C1 segment of cervical spinal cord (tissue), 14 donors: ENCODE measurements at places on chromosomes 12 and 14.

DNA sequence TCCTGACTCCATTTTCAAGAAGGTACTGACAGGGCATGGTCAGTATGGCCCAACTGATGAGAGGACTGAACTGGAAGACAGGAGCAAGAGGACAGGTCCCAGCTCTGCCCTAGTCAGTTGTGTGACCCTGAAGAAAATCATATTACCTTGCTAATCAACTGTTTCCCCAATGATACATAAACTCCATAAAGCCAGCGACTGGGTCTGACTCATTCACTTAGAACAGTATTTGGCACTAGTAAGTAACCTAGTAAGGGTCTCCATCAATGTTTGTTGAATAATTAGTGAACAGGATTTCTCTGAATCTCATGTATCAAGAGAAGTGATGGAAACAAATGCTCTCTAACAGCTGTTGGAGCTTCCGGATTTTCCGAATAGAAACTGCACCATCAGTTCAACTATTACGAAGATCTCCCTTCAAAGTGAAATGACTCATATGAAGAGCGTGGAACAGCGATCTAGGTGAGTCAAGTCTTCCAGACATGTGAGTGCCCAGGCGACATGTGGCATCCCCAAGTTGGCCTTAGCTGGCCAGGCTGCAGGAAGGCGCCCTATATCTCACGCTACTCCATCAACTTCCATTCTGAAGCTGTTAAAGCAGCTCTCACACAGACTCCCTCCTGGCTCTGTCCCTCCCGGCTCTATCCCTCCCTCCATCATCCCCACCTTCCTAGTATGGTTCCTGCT, 94.5 kb downstream of the TTC7B start:
- DNase-seq: no peak

- no peak for DNase-seq
Observed at GRCh38 chr12:108507971-108508642, 7.0 kb upstream of the FICD start.

- DNase-seq: no peak
Observed at GRCh38 chr12:88876857-88877256, 296.6 kb upstream of the KITLG start.

DNA sequence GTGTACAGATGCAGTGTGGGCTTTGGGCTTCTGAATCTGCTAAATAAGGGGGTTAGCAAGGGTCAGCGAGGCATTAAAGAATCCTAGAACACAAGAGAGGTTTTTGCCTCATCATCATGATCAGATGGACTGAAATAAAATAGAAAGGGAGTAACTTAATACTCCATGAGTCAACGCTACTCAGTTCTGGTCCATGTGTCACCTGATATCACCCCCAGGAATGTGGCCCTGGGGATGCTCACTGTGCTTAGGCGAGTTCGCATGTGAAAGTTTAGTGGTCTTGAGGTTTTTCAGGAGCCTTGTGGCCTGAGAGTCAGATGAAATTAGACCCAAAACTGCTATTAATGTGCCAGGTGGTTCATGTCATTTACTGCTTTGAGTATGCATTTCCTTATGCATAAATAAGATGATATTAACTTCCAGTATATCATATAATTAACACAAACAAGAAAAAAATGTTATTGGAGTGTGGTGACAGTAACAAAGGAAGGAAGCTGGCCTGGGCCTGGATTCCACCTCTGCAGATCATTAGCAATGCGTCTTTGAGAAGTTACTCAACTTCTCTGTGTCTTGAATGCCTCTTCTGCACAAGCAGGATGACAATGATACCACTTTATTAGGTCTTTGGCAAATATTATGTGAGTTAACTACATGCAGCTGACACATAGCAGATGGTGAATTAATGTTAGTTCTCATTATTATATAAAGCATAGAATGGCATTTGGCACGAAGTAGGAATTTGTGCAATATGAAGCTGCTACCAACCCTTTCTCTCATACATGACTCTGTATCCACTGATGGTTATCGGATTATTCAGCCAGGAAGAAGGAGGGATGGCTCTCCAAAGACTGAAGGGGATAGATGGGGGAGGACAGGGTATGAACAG, 1272.6 kb downstream of the AACS start:
- DNase-seq: no peak

DNA sequence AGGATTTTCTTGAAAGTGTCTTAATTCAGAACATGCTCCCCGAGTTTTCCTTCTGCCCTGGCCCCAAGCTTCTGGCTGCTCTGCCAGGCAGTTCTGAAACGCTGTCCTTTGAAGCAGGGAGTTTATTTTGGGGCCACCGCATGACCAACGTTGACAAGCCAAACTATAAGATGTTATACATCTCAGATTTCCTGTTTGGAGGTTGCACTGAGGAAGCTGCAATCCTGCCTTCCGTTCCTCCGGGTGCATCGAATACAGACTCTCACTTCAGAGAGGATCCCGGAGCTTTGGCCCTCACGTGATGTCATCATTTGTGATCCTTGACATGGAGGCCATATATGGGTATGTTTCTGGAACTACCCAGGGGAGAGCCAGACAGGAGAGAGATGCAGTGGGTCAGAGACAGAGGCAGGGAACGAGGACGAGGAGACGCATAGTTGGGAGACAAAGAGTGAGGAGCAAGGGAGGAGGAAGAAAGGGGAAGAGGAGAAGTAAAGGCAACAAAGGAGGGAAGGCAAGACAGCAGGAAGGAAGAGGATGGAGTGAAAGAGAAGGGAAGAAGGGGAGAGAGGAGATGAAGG, at the start of gene ASB2:
Gene ASB2 (minus strand): TSS at position 94 of the 581 bp plus-strand sequence. CDS start 12,031 bp downstream, outside the sequence.
- no peak for DNase-seq

GRCh38 chr12:25594376-25594775, 41.3 kb upstream of the LMNTD1 start:
- no peak for DNase-seq

DNA sequence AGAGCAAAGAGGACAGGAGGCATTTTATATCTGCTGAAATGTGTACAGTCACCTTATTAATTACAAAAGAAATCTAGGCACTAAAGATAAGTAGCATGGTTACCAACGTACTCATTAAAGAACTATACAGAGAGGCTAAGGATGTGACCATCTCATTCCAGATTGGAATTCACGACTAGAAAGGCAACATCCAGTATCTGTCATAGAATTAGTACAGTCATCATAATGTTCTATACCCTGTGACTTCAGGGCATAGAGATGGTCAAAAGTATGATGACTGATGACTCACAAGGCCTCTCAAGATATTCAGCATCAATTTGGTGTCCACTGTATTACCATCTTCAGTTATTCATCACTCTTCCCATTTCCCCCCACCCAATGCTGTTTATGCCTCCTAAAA, 144.0 kb upstream of the PLEKHG7 start:
- DNase-seq: no peak

- DNase-seq: no peak
Observed at GRCh38 chr12:117684471-117684870, 284.3 kb downstream of the KSR2 start.

GRCh38 chr14:63039866-63040265, 5.4 kb downstream of the KCNH5 start:
- DNase-seq: no peak

- no peak for DNase-seq
Observed at GRCh38 chr12:6049992-6050391, 74.5 kb downstream of the VWF start.

DNA sequence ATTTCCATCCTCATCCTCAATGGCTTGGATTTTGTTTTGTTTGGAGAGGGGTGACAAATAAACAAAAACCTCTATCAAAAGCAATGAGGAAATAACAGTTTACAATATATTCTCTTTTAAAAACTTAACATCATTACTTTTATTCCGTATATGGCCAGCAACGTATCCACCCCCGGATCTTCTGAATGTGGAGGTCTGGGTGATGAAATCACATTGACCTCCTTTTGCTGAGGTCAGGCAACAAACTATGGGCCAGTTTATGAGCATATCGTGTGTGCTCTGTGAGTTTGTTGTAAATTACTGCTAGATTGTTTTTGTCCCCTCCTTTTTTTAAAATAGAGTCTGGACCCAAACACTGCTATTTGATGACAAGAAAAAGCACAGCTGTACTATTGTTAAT, 178.1 kb downstream of the BCAT1 start:
- DNase-seq: no peak

GRCh38 chr12:113195598-113195997, 10.1 kb downstream of the RITA1 start:
- no peak for DNase-seq

DNA sequence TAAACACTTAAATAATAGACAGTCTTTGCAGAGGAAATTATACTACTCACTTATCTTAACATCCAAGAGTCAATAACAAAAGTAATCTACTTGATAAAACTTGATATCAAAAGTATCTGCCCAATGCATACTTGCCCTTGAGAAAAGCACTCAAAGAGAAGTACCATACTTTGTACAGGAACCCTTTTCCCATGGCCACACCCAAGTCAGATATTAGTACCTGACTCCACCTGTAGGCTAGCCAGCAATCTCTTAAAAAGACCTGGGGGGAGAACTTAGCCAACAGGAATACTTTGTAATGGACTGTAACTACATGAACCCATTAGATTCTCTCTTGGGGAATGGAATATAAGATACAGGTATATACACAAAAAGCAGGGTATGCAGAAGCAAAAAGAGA, 99.6 kb upstream of the HECTD1 start:
- DNase-seq: no peak

GRCh38 chr14:49319810-49320209, 266.4 kb downstream of the RPS29 start:
- DNase-seq: no peak

DNA sequence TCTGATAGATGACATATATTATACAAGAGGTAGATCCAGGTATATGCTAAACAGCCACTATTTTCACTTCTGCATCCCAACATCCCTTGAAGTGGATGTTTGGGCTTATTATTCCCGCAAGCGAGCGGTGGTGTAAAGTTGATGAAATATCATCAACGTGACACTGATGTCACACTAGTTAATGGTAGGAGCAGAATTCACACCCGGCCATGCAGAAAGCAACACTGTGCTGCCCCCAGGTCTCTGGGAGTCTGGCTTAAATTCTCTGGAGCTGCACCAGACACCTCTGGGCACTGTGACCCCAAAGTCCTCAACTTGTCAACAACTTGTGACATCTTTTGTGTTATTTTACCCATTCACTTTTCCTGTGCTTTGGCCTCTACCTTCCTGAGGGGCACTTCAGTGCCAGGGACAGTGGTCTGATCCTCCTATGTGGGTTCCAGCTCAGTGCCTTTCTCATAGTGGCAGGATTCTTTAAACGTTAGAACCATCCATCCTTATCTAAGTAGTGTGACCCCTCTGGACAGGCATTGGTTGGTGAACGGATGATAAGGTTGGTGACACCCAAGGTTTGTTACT, 952 bp downstream of the DRAM1 start:
- DNase-seq: no peak

- no peak for DNase-seq
Observed at GRCh38 chr14:70897464-70897863, 9.8 kb upstream of the PCNX1 start.

GRCh38 chr14:44960646-44961045, 1.1 kb downstream of the KLHL28 start:
- no peak for DNase-seq

GRCh38 chr12:53327435-53328042, 6.1 kb upstream of the AAAS start:
- DNase-seq: no peak

DNA sequence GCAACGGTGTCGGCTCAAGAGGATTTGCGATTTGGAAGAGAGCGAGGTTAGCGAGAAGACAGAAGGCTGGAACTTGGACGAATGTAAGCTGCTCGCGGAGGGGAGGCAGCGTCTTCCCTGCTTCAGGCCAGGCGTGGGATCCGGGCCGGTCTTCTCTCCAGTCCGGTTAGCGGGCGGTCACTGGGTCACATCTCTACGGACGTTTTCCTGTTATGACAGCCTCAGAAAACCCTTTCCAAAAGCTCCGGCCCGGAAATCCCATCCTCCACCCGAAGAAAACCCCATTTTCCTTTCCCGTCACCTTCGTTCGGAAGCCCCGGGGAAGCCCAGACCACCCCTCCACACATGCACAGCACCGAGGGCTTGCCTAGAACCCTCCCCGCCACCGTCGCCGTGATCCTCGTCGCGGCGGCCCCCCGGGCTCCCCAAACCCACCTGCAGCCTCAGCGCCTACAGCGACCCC, 268 bp downstream of the NDUFB1 start:
- DNase-seq: no peak

DNA sequence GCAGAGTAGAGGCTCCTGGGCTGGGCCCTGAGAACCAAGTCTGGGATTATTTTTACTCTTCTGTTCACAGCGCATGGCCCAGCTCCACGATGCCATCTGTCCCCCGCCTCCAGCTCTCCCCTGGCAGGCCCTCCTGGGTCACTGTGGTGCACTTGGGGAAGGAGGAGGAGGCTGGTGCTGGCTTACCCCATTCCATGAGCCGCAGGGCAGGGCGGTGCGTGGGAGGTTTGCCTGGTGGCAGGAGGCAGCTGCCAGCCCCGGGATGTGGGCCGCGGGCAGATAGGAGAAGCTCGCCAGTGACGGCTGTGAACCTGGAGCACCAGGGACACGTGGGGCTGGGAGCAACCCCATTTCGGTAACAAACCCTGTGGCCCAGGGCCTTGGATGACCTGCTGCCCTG, 23.2 kb downstream of the TEAD4 start:
- no peak for DNase-seq

- DNase-seq: no peak
Observed at GRCh38 chr12:126781593-126781992, 1485.4 kb upstream of the TMEM132C start.

DNA sequence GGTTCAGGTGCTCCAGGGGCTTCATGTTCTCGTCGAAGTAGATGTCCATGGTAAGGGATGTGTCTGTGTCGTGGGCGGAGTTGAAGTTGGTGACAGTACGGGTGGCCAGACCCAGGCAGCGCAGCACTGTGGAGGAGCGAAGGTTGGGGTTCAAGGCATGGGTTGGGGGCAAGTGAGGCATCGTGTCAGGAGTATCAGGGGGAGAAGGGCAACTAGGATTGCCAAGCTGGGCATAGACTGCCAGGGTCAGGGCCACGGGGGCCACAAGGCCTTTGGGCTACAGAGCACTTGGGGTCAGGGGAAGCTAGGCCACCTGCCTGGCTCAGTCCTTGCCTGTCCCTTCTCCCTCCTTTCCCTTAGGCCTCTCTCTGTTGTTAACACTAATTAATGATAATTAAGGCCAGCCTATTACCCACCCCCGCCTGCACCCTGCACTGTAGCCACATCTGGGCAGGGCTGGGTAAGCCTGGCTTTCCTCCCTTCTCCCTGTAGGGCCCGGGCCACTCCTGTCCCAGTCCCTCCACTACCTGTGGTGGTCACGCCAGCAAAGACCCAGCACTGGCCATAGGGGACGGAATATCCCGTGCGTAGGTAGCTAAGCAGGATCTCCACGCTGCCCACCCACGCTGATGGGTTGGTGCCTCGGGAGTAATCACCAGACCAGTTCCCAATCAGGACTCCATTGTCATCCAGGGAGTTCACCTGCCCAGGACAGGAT, 4.3 kb downstream of the TGM1 start:
- no peak for DNase-seq

- DNase-seq: no peak
Observed at GRCh38 chr14:102708494-102708893, 68.8 kb upstream of the TRAF3 start.

DNA sequence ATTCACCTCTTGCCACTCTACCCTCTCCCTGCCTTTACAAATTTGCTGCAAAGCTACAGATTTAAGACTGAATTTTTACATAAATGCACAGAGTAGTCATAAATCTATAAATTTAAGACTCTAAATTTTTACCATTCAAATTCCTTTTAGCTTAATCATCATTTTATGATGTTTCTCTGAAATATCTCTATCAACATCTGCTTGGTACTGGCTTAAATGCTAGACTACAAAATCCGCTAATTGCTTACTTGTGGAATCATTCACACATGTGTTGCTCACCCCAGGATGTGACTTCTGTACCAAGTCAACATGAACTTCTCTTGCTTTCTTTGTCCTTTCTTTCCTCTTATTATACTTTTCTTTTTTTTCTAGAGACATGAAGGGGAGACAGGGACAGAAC, 109.2 kb downstream of the GALC start:
- no peak for DNase-seq
